ENCODE measurements at places on chromosomes 1 and 21.

DNA sequence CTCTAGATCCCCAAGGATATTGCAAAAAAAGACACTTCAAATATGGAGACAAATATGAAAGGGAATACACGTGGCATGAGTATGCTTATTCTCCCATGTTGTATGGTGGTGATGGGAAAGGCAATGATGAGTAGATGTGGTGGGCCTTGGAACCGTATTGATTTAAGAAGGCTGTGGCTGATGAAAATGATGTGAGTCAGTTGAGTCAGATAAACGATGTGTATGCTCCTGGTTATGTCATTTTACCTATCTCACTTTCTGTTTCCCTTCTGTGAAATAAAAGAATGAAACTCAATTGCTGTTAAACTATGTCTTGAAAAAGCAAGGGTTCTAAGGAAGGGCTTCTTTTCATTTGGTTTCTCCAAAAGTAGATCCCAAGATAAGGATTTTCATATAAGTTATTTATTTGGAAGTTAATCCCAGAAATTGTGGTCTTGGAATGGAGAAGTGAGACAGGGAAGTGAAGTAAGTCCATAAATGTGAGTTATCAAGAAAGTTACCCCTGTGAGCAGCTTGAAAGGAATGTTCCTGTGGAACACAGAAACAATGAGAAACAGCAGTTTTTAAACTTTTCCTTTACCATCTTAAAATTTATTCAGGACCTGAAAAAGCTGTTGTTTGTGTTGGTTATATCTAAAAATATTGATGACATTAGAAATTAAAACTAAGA is 292.0 kb downstream of the DUSP10 start:
- DNase-seq = peak; percentile 73

GRCh38 chr1:189859385-189859977 is 618.2 kb downstream of the BRINP3 start:
- peak; percentile 6 for DNase-seq

- DNase-seq = no peak
Observed at GRCh38 chr1:244419024-244419423, 32.7 kb downstream of the ADSS2 start.

GRCh38 chr1:62312698-62313097 is 6.5 kb downstream of the KANK4 start:
- DNase-seq = no peak

- no peak for DNase-seq
Observed at GRCh38 chr1:115307661-115308060, 30.4 kb downstream of the NGF start.

GRCh38 chr1:149848340-149849110 is 50.8 kb upstream of the BOLA1 start:
- no peak for DNase-seq

GRCh38 chr1:223011505-223011856 is 131.6 kb downstream of the TLR5 start:
- no peak for DNase-seq

GRCh38 chr1:72678683-72679082 is 396.3 kb upstream of the NEGR1 start:
- no peak for DNase-seq
